ENCODE measurements at places on chromosomes 6 and 20.

GRCh38 chr6:150169609-150170008 lies 26.8 kb downstream of the PPP1R14C start:
- peak; percentile 40 for DNase-seq

DNA sequence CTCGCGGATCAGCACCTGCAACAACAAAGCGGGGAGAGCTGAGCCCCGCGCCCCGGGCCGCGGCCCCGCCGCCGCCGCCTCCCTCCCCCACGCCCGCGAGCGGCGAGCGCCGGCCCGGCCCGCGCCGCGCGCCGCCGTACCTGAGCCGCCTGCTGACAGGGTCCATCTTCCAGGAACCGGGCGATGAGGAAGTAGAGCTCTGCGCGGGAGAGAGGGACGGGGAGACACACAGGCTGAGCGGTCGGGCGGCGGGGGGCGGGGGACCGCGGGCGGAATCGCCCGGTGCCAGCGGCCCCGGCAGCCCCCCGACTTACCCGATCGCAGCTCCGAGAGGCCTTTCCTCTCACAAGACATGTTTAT lies 359 bp downstream of the PHIP start:
- DNase-seq, result peak; percentile 57

GRCh38 chr20:53255102-53255710 lies 283.0 kb downstream of the TSHZ2 start:
- no peak for DNase-seq

- DNase-seq, result no peak
Observed at GRCh38 chr20:36117638-36118037, 36.9 kb upstream of the EPB41L1 start.

- no peak for DNase-seq
Observed at GRCh38 chr6:39496915-39497314, 174.4 kb upstream of the KCNK16 start.

DNA sequence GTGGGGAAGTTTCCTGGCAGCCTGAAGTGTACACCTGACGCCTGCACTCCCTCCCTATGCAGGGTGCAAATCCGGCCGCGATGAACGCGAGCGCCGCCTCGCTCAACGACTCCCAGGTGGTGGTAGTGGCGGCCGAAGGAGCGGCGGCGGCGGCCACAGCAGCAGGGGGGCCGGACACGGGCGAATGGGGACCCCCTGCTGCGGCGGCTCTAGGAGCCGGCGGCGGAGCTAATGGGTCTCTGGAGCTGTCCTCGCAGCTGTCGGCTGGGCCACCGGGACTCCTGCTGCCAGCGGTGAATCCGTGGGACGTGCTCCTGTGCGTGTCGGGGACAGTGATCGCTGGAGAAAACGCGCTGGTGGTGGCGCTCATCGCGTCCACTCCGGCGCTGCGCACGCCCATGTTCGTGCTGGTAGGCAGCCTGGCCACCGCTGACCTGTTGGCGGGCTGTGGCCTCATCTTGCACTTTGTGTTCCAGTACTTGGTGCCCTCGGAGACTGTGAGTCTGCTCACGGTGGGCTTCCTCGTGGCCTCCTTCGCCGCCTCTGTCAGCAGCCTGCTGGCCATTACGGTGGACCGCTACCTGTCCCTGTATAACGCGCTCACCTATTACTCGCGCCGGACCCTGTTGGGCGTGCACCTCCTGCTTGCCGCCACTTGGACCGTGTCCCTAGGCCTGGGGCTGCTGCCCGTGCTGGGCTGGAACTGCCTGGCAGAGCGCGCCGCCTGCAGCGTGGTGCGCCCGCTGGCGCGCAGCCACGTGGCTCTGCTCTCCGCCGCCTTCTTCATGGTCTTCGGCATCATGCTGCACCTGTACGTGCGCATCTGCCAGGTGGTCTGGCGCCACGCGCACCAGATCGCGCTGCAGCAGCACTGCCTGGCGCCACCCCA lies 1.2 kb downstream of the GPR6 start:
- no peak for DNase-seq

Measured in K562 (cell line).